ENCODE measurements at places on chromosomes 1 and 21. TPM values are rescaled to one million over a fixed set of nuclear protein-coding genes. Genes with fewer than 3 reads are reported as not detected.

The RNF223 gene
- 0.88 TPM for polyA plus RNA-seq

- no peak for DNase-seq
These were observed 3.9 kb upstream of the FLG start for GRCh38 chr1:152328801-152329391.

DNA sequence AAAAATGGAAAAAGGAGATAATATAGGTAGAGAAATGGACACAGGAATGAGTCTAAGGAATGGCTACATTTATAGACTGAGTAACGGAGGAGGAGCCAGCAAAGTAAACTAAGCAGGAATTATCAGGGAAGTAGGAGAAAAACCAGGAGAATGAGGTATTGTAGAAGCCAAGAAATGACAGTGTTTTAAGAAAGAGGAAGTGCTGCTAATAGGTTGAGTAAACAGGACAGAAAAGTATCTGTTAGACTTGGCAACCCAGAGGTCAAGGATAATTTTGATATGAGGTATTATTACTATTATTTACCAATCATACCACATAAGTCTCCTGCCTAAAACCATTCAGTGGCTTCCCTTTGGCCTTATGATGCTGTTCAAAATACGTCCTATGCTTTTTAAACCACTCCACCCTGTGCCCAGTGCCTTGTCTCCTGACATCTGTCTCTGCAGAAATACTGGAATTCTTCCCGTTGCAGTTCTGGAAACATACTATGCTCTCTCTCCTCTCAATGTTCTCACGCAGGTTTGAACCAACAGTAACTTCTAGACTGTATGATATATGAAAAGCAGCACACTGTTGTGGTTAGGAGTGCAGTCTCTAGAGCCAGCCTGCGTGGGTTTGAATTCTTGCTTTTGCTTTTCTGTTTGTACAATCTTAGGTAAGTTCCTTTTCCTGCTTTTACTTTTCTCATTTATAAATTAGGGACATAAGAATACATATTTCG lies 24.6 kb upstream of the NEK7 start:
- no peak for DNase-seq

GRCh38 chr1:3060127-3060526 lies 8.9 kb upstream of the PRDM16 start:
- no peak for DNase-seq
